Anterior cingulate cortex (tissue), 58 donors: ENCODE measurements at places on chromosomes 11 and 22.

DNA sequence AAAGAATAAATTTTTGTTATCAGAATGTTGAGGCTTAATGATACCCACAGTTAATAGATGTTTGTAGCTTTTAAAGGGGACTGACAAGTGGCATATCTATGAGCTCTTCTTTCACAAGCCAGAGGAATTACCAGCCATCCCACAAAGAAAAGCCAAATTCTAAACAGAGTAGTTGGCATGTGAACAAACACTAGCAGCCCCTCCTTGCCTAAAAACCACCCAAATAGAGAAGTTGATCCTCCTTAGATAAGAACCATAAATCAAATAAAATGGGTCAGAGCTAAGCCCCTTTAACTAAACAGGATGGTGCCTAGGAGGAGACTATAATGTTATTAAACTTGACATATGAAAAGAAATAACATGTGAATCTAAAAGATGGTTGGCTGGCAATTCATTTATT lies 11.4 kb downstream of the LPXN start:
- no peak for DNase-seq

GRCh38 chr22:28857288-28857687 lies 26.1 kb upstream of the ZNRF3 start:
- no peak for DNase-seq

DNA sequence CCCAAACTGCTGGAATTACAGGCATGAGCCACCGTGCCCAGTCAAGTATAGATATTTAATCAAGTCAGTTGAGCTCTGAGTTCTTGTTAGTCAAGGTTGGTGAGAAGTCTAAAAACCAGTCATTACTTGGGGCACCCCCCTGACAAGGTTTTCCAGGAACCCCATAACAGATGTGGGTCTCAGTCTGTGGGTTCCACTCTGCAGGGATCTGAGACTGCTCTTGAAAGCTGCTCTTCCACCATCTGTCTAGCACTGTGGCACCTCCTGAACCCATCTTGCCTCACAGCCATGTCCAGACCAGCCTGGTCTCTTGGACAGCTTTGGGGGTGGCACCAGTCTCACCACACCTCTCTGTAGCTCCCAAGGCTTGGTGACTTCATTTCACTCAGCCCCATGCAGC lies 44.3 kb upstream of the PLET1 start:
- DNase-seq: no peak

DNA sequence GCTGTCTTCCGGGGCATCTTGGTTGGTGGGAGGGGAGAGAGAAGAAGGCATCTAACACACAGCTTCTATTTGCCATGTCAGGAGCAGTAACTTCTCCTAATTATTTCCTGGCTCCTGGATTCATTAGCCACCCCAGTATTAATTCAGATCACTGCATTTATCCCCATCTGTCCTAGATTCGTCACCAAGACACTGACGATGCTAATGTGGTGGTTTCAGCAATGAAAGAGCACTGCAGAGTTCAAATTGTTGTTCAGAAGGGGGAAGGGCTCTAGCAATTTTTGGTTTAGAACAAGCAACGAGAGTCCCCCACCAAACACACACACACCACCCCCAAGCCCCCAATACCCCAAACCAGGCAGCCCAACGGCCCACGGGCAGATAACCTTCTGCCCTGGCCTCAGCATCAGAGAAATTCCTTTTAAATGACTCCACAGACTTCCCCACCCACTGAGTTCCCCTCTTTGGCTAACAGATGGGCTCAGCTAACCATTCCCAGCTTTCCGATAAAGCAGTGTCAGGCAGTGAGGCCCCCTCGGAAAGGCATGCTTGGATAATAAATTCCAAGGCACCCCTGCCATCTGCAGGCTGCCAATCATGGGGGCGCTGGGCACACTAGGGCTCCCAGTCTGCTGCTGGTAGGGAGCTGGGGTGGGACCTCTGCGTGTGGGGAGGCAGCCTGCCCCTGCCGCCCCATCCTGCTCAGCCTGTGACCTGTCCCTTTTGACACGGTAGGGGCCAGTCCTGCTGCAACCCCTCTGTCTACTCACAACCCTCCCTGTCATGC lies 453.5 kb downstream of the MIAT start:
- DNase-seq: no peak

- no peak for DNase-seq
These were observed 6.2 kb downstream of the SMTNL1 start for GRCh38 chr11:57543593-57543992.
